ENCODE measurements at places on chromosomes 12 and 14.

DNA sequence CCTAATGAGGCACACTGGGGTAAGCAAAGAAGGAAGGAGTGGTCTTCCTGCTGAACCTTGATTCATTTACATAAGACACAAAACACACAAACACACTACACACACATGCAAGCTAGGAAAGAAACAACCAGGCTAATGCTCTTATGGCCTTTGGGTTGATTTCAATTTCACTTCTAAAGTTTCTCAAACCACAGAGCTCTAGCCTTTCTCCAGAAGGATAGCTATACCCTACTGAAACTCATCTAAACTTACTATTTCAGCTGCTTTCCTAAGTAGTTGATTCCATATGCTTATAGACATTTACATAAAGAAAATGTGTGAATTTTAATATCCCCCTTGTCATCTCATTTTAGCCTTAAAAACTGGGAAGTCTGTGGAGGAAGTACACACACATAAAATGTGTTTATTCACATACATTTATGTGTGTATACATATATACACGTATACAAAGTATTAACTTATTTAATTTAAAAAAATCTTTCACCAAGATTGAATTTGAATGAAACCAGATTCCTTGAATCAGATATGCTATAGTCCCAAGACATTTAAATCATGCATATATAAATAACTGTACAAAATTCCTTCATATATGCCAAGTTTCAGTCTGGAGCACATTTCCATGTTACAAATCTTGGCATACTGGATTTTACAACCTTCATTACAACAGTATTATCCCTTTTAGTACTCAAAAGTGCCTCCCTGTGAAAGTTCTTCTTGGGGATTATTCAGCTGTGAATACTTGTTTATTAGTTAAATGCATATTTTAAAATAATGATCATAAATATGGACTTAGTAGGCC is 231.8 kb upstream of the NPAS3 start:
- no peak for DNase-seq

- no peak for DNase-seq
Measured at GRCh38 chr14:97056086-97056485, 258.9 kb downstream of the VRK1 start.

DNA sequence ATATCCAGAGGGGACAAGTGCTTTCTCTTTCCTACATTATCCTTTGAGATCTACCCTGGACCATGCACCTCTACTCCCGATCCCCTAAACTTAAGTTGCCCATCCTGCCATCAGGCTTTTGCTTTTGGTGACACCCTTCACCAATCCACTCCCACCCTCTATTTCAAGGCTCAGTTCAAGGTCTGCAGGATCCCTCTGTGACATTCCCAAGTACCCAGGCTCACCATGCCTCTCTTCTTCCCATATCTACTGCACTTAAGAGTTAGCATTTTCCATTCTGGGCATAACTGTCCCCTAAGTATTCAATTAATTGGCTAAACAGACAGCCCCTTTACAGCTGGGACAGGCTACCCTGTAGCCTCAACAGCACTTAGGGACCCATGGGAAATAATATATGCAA is 3.1 kb downstream of the NFYB start:
- DNase-seq, result no peak

- DNase-seq, result no peak
Measured at GRCh38 chr12:47870175-47870781, 34.5 kb downstream of the VDR start.

DNA sequence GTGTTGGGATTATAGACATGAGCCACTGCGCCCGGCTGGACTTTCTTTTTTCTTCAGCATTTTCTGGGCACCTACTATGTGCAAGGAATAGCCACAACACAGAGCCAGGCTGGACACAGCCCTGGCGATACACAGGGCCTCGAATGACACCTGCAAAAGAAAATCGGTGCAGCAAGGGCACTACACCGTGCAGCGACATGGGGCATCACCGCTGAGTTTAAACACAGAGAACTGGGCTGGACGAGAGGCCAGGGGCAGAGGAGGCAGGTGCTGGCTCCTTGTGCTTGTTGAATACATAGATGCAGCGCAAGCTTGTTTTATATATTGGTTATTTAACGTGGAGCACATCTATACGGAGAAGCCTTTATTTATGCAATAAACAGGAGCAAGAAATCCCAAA is 92.4 kb downstream of the SETD3 start:
- no peak for DNase-seq

GRCh38 chr14:104266631-104267575 is 128.5 kb downstream of the KIF26A start:
- DNase-seq, result no peak

DNA sequence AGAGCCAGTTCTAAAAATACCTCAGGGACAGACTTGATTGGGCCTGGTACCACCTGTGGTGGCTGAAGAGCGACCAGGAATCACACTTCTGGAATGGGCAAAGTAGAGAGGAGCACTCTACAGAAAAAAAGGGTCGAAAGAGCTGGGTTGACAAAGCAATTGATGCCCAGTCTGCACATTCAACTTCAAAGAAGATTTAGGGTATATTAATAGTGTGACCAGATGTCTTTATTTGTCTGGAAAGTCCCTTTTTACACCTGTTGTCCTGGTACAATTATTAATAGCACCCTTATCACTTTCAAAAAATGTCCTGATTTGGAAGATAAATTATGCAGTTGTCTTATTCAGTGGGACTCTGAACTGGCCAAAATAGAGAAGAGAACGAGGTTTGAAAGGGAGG is 137.5 kb downstream of the DYRK2 start:
- no peak for DNase-seq

DNA sequence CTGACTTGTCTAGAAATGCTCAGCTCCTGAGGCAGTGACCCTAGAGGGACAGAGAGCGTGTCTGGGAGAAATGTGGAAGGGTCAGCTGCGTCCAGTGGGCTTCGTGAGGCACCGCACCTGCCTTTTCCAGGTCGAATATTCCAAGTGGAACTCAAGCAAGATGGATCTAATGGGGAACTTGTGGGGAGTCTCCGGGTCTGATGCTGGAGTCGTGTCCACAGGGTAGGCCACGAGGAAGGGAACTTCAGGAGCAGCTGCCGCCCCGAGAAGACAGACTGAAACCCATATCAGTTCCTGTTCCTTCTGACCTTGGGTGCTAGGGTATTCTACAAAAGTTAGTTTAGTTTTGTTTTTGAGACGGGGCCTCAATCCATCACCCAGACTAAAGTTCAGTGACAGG is 67.5 kb downstream of the TNFAIP2 start:
- DNase-seq, result no peak

DNA sequence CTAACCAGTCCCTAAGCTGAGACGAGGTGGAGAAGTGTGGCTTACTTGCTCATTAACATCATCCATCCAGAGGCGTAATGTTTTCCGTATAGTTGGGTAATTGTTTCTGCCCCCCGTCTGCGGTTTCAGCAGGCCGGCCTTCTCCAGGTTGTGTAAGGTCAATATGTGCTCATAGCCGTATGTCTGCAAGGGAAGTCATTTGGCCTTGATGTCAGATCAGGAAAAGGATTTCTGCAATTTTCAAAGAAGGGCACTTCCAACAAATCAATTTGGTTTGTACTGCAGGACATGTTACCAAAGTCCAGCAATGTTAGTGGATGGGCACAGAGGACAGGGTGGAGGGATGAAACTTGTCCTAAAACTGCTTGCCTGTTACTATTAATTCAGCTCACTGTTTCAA is 9.9 kb upstream of the DIABLO start:
- DNase-seq, result no peak

- no peak for DNase-seq
Measured at GRCh38 chr12:59431266-59431665, 164.6 kb upstream of the SLC16A7 start.

GRCh38 chr12:91773749-91774429 is 371.8 kb downstream of the BTG1 start:
- no peak for DNase-seq

DNA sequence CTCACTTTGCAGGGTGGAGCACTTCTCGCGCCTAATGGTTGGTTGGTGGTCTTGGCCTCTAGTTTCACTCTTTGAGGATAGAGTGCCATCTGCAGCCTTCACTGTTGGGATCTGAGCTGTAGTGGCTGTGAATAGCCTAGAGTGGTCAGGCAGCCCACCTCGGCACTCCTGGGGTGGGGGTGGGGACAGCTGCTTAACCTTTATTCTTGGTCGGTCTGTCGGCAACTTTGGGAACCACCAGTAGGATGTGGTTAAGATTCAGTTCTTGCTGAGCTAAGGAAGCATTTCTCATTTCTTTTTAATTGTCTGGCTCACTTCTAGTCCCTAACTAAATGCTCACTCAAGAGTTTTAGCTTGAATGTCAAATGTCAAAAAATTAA is 21.1 kb downstream of the TMBIM6 start:
- no peak for DNase-seq

- DNase-seq, result no peak
Measured at GRCh38 chr14:27660683-27661082, 1062.8 kb upstream of the NOVA1 start.

- DNase-seq, result no peak
Measured at GRCh38 chr12:12022306-12022936, 48.3 kb upstream of the BCL2L14 start.

DNA sequence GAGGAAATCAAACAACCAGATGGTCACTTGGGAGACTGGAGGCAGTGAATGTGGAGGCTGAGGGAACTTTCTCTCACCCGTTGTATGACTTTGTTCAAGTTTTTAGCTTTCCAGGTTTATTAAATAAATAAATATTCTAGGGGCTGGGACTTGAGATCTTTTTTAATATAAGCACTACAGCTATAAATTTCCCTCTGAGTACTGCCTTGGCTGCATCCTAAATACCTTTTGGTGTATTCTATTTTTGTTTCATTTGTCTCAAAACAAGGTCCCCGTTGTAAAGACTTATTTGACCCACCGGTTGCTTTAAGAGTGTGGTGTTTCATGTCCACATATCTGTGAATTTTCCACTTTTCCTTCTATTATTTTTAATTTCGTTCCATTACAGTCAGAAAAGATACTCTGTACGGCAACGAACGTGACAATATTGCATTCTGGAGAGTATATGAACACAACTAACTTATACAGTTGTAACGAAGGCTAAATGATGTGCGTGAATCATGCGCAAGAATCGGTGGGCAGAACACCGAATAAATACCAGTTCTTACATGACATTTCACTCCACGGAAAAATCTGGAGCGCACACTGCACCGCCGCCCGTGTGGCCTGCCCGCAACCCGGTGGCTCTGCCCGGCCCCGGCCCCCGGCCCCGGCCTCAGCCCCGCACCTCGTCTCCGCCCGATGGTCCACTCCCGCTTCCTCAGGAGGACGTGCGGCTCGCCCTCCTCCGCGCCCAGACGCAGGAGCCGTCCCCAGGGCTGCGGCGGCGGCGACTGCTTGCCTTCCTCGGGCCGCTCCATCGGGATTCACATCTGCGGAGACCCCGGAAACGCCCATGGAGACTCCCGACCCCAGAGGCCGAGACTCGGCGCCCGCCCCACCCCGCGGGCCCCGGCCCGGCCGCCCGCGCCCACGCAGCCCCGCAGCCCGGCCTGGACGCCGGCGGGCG is 602 bp downstream of the CHFR start:
- no peak for DNase-seq

GRCh38 chr14:33948145-33948868 is 2.6 kb downstream of the EGLN3 start:
- no peak for DNase-seq

DNA sequence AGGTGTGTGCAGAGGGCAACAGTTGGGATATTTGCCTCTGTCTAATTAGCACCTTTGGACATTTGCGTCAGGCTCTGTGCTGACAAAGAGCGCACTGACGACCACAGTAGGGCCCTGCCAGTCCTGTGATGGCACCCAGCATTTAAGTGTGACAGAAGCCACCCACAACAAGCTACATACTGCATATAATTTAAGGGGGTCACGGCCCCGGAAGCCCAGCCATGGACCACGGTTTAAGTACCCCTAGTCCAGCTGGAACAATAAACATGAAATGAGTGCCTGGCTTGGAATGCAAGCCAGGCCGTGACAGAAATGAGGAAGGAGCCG is 16.8 kb upstream of the DYNC1H1 start:
- DNase-seq, result no peak

DNA sequence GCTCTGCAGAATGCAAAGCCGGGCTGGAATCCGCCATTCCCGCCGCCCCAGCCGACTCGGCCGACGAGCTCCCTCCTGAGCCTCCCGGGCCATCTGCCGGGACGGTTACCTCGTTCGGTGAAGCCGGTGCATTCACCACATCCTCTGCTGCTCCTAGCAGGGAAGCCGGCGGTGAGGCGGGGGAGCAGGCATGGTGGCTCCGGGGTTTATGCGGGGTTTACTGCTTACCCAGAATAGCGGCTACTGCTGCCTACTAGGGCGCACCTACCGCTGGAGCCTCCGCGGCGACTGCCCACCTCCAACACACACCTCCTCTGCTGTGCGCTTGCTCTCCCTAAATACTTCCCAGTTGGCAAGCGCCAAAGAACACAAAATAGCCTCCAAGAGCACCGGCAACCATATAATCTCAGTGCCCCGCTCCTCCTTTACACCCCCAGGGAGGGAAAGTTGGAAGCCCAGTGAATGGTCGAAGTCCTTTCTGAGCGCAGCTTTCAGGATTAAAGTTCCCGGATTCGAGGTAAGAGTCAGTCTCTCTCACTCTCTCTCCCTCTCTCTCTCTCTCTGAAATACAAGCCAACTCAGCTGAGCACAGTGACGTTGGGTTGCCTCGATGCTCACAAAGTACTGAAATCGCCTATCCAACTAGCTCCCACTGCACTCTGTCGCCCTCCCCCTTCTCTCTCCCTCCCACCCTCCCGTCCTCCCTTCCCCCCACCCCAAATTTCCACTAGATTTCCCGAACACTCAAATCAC is at the start of gene TBX5:
TSS of gene TBX5 (minus strand) at position 626 of the 753 bp plus-strand sequence. CDS start 2,246 bp downstream, outside the sequence.
- DNase-seq, result no peak
